WTC11 (cell line): ENCODE measurements at places on chromosomes 7 and 10. TPM values are rescaled to one million over a fixed set of nuclear protein-coding genes. Genes with fewer than 3 reads are reported as not detected.

The PKD2L1 gene
- total RNA-seq: 0.09 TPM in 1 of 3 replicates, not detected in the others

GRCh38 chr7:71982851-71983250, 429.3 kb downstream of the CALN1 start:
- DNase-seq: no peak

DNA sequence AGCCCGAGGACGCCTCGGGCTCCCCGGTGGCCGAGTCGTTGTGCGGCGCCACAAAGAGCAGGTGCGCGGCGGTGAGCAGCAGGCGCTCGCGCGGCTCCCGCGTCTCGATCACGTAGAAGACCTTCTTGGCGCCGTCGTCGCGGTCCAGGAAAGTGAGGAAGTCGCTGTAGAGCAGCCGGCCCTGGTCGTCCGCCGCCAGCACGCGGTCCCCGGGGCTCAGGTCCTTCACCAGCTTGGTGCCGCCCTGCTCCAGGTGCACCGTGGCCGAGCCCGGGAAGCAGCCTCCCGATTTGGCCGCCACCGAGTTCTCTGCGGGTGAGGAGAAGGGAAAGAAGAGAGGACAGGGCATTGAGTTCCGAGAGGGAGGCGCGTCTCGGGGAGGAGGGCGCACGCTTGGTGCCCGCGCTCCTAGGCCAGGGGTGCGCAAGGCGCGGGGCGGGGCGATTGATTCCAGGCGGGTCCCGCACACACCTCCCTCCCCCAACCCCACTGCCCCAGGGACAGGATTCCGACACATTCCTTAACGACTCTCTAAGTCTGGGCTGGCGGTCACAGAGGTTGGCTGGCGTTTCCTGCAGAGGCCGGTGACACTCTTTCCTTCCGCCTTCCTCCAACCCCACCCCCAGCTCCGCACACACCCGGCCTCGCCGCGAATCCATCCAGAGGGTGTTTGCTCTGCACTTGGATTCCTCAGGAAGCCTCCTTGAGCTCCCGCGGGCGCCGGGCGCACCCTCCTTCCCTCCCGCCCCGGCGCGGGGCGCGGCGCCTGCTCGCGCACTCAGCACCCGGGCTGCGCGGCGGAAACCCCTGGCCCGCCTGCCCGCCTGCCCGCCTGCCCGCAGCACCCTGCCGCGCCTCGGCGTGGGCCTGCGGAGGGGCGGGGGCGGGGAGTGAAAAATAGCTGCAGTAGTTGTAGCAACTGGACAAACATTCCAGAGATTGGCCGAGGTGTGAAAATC, 8.6 kb downstream of the SHH start:
- peak; percentile 62 for DNase-seq

DNA sequence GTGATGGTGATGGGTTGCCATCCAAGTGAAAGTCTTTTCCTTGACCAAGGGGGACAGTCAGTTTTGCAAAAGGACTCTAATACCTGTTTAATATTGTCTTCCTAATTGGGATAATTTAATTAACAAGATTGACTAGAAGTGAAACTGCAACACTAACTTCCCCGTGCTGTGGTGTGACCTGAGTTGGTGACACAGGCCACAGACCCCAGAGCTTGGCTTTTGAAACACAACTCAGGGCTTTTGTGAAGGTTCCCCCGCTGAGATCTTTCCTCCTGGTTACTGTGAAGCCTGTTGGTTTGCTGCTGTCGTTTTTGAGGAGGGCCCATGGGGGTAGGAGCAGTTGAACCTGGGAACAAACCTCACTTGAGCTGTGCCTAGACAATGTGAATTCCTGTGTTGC, 6.9 kb downstream of the PPIF start:
- no peak for DNase-seq

DNA sequence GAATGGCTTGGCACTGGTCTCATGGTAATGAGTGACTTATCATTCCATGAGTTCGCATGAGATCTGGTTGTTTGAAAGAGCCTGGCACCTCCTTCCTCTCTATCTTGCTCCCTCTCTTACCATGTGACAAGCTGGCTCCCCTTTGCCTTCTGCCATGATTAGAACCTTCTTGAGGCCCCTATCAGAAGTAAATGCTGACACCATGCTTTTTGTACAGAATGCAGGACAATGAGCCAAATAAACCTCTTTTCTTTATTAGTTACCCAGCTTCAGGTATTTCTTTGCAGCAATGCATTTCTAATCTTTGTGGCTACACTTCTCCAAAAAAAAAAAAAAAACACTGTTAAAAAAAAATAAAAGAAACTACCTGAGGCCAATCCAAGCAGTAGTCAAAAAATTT, 17.1 kb upstream of the SLC13A1 start:
- DNase-seq: no peak

GRCh38 chr7:29332042-29332811, 137.7 kb downstream of the CHN2 start:
- DNase-seq: no peak

GRCh38 chr7:138581065-138581464, 120.1 kb downstream of the SVOPL start:
- no peak for DNase-seq

GRCh38 chr10:132118366-132118765, 52.6 kb downstream of the JAKMIP3 start:
- no peak for DNase-seq

- DNase-seq: no peak
Measured at GRCh38 chr7:33831389-33832141, 73.8 kb upstream of the BMPER start.

- no peak for DNase-seq
Measured at GRCh38 chr7:131338173-131338572, 10.5 kb downstream of the MKLN1 start.
